ENCODE measurements at places on chromosomes 5 and 9. TPM values are rescaled to one million over a fixed set of nuclear protein-coding genes. Genes with fewer than 3 reads are reported as not detected.

Gene SPATA6L
- 5.0 TPM for total RNA-seq

Gene TRIO
- total RNA-seq = 93.5 TPM

Gene SOX30
- total RNA-seq = not detected

Gene PCA3
- total RNA-seq = not detected

Gene LTC4S
- 13.6 TPM for total RNA-seq
